ENCODE measurements at places on chromosomes 6 and 20.

- DNase-seq = no peak
Observed at GRCh38 chr6:116430860-116431259, 30.3 kb upstream of the CALHM6 start.

GRCh38 chr20:60132162-60132826, 174.1 kb downstream of the CDH26 start:
- no peak for DNase-seq

DNA sequence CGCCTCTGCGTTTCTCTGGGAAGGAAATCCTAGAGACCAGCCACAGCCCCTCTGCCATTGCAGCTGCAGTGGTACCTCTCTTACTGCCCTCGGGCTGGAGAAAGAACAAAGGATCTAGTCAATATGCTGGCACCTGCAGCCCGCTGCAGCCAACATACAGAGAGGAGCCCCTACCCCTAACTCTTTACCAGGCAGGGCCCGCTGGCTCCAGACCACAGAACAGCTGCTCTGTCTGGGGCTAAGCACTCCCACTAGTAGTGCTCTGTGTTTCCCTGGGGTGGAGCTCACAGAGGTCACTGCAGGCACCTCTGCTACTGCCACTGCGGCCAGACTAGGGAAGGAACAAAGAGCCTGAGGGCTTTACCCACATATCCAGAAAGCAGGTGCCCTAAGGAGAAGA, 93.8 kb upstream of the IMPG1 start:
- no peak for DNase-seq

GRCh38 chr6:75855052-75855451, 106.0 kb downstream of the MYO6 start:
- no peak for DNase-seq

DNA sequence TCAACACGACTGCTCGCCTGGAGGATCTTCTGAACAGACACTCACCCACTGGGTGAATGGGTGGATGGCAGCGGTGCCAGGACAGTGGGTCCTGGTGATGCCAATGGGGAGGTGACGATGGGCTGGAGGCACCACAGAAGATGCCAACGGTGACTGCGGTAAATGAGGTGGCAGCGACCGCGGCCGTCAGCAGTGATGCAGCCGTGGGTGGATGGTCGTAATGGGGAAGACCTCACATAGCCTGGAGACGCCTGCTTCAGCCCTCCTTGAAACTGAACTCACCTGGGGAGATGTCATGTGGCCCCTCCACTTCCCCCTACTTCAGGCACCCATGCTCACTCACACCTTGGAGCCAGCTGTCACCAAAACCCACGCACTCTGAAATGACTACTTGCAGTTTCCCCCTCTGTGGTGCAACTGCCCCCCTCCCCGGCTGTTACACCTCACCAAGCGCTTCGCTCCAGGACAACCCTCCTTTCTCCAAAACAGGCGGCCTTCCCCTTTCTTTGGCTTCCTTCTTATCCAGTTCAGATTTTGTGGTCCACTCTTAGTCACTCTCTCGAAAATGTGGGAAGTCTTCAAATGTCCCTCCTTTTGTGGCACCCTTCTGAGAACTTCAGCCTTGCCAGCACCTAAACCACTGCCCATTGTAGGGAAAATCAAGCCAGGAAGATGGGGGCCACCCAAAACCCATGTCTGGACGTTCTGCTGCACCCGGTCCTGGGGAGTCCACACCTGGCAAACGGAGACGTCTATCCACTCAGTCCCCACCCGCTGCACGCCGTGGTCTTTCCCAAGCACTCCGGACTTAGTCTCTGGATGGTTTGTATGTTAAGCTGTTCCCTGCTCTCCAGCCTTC, 10.4 kb upstream of the ABHD16B start:
- no peak for DNase-seq

DNA sequence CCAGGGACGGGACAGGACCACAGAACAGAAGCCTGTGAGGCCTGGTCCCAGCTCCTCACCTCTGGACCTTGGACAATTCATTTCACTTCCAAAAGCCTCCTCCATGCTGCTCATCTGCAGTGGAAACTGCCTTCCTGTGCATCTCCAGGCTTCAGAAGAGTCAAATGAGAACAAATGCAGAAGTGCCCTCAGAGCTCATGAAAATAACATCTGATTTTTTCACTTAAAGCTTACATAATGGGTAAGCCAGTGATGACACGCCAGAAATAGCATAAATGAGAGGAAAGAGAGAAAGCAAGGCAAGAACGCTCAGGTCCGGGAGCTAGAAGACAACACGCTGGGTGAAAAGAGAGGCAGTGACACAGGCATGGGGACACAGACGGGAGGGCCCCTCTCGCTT, 7.9 kb downstream of the CNKSR3 start:
- no peak for DNase-seq

- DNase-seq = no peak
Observed at GRCh38 chr6:124356276-124356810, 552.7 kb downstream of the NKAIN2 start.

DNA sequence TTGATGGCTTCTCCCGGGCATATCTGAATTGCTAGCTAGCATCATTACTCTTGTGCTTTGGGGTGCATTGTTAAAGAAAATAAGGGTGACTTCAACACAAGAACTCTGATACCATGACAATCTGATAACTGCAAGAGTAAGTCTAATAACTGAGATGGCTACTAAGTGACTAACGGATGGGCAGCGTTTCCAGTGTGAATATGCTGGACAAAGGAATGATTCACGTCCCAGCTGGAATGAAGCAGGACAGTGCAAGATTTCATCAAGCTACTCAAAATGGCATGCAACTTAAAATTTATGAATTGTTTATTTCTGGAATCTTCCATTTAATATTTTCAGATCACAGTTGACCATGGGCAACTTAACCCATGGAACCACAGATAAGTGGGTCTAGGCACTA, 31.7 kb downstream of the MOXD1 start:
- DNase-seq = no peak

DNA sequence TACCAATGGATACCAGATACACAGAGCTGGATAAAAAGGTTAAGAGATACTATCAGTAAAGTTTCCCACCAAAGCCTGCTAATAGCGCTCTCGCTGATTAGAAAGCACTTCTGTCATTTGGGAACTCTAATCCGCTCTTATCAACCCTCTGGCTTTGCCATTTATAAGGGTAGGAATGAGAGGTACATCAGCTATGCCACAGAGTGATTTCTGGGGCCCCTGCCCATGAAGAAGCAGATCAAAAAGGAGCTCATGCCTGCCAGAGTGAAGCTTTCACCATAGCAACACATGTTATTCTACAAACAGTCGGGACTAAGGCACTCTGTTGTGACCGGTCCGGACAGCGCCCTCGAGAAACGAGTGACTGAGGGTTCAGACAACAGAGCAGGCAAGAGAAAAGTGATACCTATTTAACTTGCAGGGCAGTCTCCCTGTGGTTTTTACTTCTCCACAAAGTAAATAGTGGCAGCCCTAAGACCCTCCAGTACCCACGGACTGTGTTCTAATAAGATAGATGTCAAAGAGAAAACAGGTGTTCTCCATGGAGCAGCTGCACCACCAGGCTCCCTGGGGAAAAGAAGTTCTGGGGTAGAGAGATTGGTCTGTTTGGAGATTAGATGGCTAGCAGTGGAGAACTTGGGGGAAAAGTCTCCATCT, 5.6 kb downstream of the TRAM2 start:
- no peak for DNase-seq

GRCh38 chr20:22403632-22404361, 180.6 kb downstream of the FOXA2 start:
- no peak for DNase-seq

- DNase-seq = no peak
Observed at GRCh38 chr6:118506071-118506638, 41.9 kb upstream of the PLN start.

DNA sequence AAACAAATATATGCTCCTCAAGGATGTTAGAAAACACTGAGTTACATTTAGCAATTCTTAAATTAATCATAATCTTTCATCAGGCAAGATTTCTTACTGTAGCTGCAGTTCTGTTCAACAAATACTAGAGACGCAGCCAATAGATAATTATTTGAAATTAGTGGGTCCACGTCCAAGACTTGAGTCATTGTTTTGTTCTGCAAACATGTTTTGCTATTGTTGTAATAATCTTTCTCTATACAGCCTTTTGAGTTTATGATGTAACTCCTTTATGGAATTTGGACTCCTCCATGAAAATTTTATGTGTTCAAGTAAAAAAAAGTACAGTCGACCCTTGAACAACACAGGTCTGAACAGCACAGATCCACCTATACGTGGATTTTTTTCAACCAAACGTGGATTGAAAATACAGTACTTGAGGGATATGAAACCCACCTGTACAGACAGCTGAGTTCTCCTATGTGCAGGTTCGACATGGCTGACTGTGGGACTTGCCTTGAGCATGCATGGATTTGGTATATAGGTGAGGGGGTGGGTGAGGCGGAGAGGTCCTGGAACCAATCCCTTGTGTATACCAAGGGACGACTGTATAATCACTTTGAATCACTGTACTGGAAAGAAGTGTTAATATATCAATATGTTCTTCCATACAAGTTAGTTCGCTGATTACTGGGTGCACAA, 41.3 kb upstream of the SLC22A16 start:
- DNase-seq = no peak

- DNase-seq = no peak
Observed at GRCh38 chr6:34095136-34095505, 50.8 kb downstream of the GRM4 start.

GRCh38 chr6:170234419-170234818, 56.5 kb downstream of the DLL1 start:
- DNase-seq = no peak

GRCh38 chr6:57021086-57021720, 25.3 kb upstream of the KIAA1586 start:
- no peak for DNase-seq

DNA sequence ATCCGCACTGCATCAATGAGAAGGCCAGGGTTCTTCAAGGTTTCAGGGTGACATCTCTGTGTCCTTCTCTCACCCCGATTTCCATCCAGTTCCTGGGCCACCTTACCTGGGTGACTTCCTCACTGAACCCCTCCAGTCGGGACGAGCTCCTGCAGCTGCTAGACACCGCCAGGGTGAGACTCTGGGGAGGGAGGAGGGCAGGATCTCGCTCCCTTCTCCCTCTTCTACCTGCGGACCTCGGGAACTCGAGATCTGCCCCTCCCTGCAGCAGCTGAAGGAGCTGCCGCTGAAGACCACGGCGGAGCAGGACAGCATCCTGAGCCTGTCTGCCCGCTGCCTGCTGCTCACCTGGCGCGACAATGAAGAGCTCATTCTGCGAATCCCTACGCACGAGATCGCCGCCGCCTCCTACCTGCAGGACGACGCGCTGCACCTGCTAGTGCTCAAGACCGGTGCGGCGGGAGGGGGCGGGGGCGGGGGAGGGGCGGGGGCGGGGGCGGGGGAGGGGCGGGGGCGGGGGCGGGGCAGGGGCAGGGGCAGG, 7.5 kb downstream of the CCM2L start:
- no peak for DNase-seq

GRCh38 chr6:31683591-31683990, 2.7 kb upstream of the LY6G5C start:
- DNase-seq = no peak

- DNase-seq = no peak
Observed at GRCh38 chr20:16984481-16984880, 236.3 kb downstream of the OTOR start.

DNA sequence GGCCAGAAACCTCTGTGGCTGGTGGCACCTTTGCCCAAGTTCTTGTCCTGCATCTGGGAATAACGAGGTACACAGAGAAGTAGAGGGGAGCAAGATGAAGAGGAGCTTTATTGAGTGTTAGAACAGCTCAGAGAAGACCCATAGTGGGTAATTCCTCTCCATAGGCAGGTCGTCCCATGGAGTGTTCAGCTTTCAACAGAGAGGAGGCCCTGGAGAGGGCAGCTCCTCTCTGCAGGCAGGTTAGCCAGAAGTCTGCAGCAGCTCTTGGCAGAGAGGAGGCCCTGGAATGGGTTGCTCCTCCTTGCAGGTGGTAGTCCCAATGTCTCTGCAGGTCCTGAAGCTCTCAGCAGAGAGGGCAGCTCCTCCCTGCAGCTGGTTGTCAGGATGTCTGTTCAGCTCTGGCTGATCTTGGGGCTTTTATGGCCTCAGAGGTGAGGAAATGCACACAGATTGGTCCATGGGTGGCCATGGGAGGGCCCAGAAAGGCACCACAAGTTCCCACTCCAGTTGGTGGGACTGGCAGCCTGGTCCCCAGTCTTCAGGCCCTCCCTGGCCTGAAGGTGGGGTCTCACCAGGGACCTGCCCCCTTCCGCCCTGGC, 89.0 kb downstream of the IPCEF1 start:
- no peak for DNase-seq

DNA sequence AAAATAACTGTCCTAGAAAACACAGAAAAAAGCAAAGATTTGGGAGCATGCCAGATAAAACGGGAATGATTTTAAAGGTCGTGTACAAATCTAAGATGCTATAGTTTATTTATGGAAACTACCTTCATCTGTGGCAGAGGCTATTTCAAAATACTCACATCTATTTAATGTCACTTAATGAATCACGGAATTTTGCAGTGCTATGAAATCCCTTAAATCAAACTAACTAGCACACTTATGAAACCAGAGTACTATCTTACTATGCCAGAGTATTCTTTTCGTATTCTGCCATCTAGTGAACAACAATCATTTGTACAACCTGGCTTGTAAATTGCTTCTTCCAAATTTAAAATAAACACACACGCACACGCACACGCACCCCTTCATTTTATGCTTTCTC, 77.9 kb upstream of the BMP5 start:
- DNase-seq = no peak

GRCh38 chr6:48613231-48613949, 502.4 kb upstream of the PTCHD4 start:
- DNase-seq = no peak

DNA sequence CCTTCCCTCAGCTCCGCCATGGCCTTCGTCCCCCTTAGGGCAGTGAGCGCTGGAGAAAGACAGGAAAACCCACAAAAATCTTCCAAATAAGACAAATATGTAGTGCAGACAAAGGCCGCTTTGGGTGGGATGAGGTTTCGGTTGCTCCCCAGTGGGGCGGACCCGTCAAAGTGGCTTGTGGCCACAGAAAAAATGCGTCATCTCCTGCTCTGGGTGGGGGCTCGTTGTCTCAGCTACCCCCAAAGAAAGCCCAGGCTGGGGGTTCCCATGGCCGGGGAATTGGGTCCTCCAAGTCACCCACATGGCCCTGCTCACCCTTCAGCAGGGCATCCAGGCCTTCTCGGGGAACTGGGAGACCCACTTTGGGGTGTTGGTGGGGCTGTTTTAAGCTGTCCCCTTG, 21.9 kb upstream of the SCUBE3 start:
- DNase-seq = no peak

DNA sequence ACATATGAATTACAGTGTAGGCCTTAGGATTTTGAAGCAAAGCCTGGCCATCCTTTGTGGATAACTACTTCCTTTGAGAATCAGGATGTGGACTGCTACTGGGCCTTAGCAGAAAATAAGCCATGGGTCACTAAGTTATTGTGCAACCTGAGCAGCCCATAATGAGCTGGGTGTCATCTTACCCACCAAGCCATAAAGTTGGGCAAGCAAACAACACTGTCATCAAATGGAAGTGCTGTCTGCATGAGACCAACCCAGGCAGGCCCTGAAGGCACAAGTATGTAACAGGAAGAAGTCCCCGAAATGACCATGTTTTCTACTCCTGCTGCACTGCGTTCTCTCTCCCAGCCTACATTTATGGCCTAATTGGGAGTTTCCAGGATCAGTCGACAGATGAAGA, 205.6 kb upstream of the GGTLC1 start:
- DNase-seq = no peak

GRCh38 chr6:28841290-28841689, 82.5 kb downstream of the TRIM27 start:
- DNase-seq = no peak

GRCh38 chr20:46627234-46627633, 24.0 kb downstream of the SLC13A3 start:
- no peak for DNase-seq

- DNase-seq = no peak
Observed at GRCh38 chr20:20843982-20844381, 131.5 kb upstream of the RALGAPA2 start.

- DNase-seq = no peak
Observed at GRCh38 chr6:140809694-140810101, 1323.0 kb upstream of the GJE1 start.
